ENCODE measurements at places on chromosomes 16 and 17.

- peak; percentile 50 for DNase-seq
Measured at GRCh38 chr16:65044873-65045272, 77.0 kb downstream of the CDH11 start.

DNA sequence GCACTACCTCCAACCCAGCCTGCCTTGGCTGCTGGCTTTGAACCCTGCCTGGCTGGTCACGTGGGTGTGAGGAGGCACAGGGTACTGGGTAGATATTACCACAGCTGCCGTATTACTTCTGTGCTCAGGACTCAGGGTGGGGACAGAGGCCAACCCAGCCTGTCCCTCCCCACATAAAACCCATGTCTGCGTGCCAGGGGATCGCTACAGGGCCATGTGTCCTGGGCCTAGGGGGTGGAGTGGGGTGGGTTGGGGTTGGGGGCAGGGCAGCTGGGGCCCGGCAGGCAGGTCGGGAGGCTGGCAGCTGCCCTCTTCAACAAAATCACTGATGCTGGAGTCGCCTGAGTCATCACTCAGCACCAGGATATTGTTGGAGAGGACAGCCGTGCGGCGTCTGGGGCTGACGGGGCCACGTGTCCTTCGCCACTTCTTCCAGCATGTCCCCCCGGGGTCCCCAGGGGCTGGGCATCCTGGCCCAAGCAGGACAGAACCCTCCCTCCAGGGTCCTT lies 39.7 kb upstream of the PVALEF start:
- no peak for DNase-seq

GRCh38 chr16:55370762-55371482 lies 46.9 kb downstream of the IRX6 start:
- peak; percentile 62 for DNase-seq

- no peak for DNase-seq
Measured at GRCh38 chr17:41518031-41518430, 659 bp downstream of the KRT15 start.

DNA sequence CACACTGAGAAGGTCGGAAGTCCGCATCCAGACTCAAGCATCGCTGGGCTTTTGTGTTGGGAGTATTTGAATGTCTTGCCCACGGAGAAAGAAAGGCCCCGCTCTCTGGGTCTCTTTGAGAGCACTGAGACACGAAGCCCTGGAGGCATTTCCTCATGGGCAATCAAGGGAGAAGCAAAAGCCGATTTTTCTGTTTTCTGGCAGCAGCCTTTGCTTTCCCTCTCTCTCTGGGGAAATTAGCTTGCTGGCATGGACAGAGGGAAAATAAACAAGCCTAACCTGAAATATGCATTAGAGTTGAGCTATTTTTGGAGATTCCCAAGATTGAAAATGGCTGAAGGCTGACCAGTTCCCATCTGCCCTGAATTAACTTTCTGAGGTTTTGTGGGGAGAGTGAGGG lies 238.7 kb downstream of the HAPSTR1 start:
- DNase-seq = no peak

- DNase-seq = no peak
Measured at GRCh38 chr17:82419540-82419939, 1.2 kb upstream of the OGFOD3 start.

DNA sequence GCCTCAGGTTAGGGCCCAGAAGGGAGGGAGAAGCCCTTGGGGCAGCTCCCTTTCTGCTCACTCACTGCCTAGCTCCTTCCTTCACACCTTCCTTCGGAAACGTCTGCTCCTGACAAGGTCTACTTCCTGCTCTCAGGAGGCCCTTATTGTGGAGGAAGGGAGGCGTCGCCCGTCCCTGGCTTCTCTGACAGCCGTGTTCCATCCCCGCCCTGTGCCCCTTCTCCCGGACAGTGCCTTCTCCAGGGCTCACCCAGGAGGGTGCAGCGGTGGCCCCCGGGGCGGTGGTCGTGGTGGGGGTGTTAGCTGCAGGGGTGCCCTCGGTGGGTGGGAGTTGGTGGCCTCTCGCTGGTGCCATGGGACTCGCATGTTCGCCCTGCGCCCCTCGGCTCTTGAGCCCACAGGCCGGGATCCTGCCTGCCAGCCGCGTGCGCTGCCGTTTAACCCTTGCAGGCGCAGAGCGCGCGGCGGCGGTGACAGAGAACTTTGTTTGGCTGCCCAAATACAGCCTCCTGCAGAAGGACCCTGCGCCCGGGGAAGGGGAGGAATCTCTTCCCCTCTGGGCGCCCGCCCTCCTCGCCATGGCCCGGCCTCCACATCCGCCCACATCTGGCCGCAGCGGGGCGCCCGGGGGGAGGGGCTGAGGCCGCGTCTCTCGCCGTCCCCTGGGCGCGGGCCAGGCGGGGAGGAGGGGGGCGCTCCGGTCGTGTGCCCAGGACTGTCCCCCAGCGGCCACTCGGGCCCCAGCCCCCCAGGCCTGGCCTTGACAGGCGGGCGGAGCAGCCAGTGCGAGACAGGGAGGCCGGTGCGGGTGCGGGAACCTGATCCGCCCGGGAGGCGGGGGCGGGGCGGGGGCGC lies 231.9 kb downstream of the SEC14L1 start:
- DNase-seq = peak; percentile 89

- no peak for DNase-seq
Measured at GRCh38 chr17:10072556-10073425, 125.6 kb downstream of the GAS7 start.

DNA sequence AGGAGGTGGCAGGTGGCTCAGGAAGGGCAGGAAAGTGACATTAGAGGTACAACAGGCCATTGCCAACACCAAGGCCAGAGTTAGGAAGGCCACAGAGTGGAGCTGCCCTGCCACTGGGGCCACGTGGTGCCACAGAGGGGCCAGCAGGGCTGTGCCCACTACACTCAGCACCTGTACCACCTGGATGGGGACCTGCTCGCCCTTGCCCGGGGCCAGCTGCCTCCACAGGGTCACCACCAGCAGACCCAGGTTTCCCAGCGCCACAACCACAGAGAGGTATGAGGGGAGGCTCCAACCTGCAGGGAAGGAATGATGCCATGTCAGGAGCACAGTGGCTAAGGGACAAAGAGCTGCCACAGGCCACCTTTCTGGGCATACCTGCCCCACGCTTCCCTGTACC lies 1.2 kb downstream of the SLC52A1 start:
- DNase-seq = no peak

GRCh38 chr17:74018115-74018514 lies 185.4 kb upstream of the RPL38 start:
- DNase-seq = no peak

GRCh38 chr16:12964461-12964860 lies 63.1 kb downstream of the SHISA9 start:
- DNase-seq = peak; percentile 33

DNA sequence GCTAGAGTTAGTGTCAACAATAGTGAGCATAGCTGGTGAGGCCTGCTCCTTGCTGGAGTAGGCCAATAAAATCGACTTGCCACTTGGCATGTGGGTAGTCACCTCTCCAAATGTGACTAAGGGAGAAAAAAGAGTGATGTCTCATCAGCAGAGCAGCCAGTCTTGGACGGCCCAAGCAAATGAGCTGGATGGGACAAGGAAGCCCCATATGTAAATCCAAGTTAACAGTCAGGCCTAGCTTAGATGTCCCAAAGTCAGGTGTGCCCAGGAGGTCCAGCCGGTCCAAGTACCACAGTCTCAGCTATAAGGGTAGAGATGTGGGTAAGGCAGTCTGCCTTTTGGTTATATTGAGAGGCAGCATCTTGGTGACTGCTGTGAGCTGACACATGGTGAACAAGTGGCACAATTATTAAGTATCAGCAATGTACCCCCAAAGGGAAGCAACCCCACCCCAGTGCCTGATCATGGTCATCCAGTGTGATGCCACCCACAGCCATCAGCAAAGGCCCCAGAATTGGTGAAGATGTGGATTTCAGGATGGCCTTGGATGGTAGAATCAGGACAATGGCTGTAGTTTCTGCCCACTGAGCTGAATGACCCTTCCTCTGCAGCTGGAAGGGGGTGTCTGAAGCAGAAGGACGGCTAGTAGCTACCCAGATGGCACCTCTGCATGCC lies 83.4 kb downstream of the TNFRSF13B start:
- no peak for DNase-seq

GRCh38 chr16:86595983-86596605 lies 17.7 kb downstream of the FOXL1 start:
- no peak for DNase-seq

DNA sequence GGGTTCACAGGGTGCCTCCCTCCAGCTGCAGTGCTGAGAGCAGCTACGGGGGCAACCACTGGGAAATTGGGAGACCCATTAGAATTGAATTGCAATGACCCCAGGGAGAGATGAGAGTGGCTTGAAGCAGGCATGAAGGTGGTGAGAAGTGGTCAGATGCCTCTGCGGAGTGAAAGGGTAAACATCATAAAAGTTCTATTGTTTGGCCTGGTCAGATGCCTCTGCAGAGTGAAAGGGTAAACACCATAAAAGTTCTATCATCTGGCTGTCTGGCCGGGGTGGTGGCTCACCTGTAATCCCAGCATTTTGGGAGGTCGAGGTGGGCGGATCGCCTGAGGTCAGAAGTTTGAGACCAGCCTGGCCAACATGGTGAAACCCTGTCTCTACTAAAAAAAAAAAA lies 53.5 kb downstream of the TNFRSF13B start:
- DNase-seq = no peak

DNA sequence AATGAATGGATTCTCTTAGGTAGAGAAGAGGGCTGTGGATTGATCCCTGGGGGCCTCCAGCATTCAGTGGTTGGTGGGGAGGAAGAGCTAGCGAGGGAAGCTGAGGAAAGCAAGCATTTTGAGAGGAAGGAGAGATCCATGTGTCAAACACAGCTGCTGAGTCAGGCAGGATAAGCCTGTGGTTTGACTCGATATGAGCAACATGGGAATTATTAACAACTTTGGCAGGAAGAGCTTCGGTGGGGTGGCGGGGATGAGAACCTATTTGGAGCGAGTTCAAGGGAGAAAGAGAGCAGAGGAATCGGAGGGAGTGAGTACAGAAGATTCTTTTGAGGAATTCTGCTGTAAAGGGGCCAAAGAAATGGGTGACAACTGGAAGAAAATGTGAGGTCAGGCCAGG lies 59.5 kb upstream of the CDC42EP4 start:
- peak; percentile 88 for DNase-seq

- DNase-seq = no peak
Measured at GRCh38 chr17:82407255-82407654, 10.9 kb upstream of the HEXD start.

DNA sequence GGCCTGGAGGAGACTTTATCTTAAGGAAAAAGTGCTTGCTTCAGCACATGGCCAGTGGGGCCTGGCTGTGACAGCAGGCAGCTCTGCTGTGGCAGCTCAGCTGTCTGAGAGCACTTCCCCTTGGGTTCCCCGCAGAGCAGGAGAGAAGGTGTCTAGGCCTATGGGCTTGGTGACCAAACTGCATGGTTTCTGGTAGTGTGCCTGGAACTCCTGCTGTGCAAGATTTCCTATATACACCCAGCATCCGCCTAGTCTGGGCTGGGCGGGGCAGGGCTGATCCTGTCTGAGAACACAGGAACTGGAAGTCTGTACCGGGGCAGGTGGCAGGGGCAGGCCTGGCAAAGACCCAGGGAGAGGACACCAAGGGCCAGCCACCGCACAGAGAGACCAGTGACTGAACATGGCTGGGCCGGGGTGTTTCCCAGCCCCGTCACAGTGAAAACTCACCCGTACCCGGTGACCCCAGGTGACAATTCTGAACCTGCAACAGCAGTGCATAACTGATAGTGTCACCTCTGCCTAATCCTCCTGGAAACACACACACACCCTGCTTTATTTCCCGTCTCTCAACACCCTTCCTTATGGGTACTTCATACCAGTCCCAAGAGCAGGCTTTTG lies 39.3 kb downstream of the CHD9 start:
- DNase-seq = no peak

- no peak for DNase-seq
Measured at GRCh38 chr16:81473066-81473488, 28.5 kb downstream of the CMIP start.

DNA sequence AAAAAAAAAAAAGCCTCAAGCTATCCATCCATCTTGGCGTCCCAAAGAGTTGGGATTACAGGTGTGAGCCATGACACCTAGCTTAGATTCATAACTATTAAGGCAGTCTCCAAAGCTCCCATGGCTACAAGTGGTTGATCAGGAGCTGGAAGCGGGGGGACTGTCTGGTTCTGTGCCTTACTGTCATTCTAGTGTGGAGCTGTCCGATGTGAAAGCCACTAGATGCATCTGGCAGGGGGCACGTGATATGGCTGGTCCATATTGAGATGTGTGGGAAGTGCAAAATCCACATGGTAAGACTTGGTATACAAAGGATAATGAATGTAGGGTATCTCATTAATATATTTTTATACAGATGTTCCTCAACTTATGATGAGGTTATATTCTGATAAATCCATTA lies 38.7 kb downstream of the KPNA2 start:
- no peak for DNase-seq

GRCh38 chr16:73396556-73396955 lies 348.6 kb upstream of the ZFHX3 start:
- no peak for DNase-seq

- peak; percentile 24 for DNase-seq
Measured at GRCh38 chr16:57999971-58000705, at the start of gene ZNF319. TSS of gene ZNF319 (minus strand) at chr16:58000672. CDS start at chr16:57998265, 2,407 bp downstream.

- DNase-seq = no peak
Measured at GRCh38 chr16:85149776-85150175, 37.5 kb upstream of the CIBAR2 start.

GRCh38 chr17:48841395-48841831 lies 10.6 kb downstream of the CALCOCO2 start:
- DNase-seq = peak; percentile 71

DNA sequence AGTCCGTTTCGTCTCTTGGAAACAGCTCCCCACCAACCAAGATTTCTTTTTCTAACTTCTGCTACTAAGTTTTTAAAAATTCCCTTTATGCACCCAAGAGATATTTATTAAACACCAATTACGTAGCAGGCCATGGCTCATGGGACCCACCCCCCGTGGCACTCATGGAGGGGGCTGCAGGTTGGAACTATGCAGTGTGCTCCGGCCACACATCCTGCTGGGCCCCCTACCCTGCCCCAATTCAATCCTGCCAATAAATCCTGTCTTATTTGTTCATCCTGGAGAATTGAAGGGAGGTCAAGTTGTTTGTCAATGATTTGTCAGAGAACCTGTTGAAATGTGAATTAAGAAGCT lies 48.2 kb downstream of the IL21R start:
- no peak for DNase-seq

GRCh38 chr16:29860218-29860617 lies 2.8 kb downstream of the CDIPT start:
- no peak for DNase-seq

DNA sequence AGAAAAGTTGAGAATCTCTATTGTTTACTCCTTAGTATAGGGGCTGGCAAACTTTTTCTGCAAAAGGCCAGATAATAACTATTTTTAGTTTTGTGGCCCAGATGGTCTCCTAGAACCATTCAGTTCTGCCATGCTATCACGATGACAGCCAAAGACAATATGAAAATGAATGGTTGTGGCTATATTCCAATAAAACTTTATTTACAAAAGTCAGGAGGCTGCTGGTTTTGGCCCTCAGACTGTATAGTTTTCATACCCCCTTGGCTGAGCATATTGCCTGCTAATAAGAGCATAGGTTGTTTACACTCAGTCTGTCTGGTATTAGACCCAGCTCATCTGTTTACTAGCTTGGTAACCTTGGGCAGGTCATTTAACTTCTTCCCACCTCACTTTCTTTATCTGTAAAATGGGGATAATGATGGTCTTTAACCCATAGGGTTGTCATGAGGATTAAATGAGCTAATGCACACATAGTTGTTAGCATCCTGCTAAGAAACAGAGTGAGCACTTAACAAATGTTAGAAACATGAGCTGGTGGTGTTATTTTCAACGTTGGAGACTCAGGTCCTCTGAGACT lies 156.3 kb downstream of the MSI2 start:
- no peak for DNase-seq
